ENCODE measurements at places on chromosomes 5 and 9.

- no peak for DNase-seq
Measured at GRCh38 chr5:3251784-3252183, 343.8 kb upstream of the IRX1 start.

GRCh38 chr9:23581931-23582330 lies 244.1 kb downstream of the ELAVL2 start:
- DNase-seq, result no peak

- no peak for DNase-seq
Measured at GRCh38 chr9:127291246-127291778, 26.7 kb downstream of the GARNL3 start.

GRCh38 chr5:74864823-74865222 lies 1.4 kb downstream of the FAM169A start:
- no peak for DNase-seq

GRCh38 chr9:93984860-93985259 lies 29.7 kb upstream of the BARX1 start:
- no peak for DNase-seq

GRCh38 chr5:150035139-150035895 lies 34.8 kb downstream of the HMGXB3 start:
- DNase-seq, result no peak

Measured in substantia nigra (tissue), 51 donors.